ENCODE measurements at places on chromosomes 7 and 10. TPM values are rescaled to one million over a fixed set of nuclear protein-coding genes. Genes with fewer than 3 reads are reported as not detected.

Gene ASB10
- total RNA-seq = not detected

Gene ZNF511
- 104 TPM for total RNA-seq

GRCh38 chr7:107560898-107561516 lies 2.7 kb downstream of the COG5 start:
- DNase-seq = no peak

DNA sequence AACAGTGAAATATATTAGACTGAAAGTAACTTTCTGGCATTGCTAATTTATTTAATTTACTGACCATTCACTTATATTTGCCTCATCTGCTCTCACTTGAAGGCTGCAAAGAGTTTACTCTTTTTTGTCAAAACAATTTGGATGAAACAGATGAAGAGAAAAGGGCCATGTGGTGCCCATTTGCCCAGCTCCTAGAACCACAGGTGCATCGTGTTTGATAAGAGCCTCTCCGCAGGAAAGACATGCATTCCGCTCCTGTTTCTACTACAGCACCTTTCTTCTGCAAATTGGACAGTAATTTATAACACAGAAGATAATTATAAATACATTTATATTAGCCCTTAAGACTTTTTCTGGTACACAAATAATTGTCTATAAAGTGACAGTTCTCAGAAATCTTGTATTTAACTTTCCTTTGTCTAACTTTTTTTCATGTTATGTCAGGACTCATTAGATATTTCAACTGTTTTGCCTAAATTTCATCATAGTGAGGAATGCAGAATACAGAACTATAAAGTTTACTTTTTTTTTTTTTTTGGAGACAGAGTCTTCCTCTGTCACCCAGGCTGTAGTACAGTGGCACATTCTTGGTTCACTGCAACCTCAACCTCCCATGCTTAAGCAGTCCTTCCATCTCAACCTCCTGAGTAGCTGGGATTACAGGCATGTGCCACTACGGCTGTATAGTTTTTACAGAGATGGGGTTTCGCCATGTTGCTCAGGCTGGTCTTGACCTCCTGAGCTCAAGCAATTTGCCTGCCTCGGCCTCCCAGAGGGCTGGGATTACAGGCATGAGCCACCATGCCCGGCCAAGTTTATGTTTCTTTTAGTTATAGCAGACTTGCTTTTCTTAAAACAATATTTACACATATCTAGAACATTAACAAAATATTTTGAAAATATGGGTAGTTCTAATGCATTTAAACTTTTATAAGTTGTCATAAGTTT lies 869 bp downstream of the LAMB4 start:
- no peak for DNase-seq

Gene MICU1
- total RNA-seq = 32.2 TPM

Gene IQUB
- total RNA-seq = not detected

GRCh38 chr10:6482737-6483357 lies 97.2 kb downstream of the PRKCQ start:
- DNase-seq = no peak

DNA sequence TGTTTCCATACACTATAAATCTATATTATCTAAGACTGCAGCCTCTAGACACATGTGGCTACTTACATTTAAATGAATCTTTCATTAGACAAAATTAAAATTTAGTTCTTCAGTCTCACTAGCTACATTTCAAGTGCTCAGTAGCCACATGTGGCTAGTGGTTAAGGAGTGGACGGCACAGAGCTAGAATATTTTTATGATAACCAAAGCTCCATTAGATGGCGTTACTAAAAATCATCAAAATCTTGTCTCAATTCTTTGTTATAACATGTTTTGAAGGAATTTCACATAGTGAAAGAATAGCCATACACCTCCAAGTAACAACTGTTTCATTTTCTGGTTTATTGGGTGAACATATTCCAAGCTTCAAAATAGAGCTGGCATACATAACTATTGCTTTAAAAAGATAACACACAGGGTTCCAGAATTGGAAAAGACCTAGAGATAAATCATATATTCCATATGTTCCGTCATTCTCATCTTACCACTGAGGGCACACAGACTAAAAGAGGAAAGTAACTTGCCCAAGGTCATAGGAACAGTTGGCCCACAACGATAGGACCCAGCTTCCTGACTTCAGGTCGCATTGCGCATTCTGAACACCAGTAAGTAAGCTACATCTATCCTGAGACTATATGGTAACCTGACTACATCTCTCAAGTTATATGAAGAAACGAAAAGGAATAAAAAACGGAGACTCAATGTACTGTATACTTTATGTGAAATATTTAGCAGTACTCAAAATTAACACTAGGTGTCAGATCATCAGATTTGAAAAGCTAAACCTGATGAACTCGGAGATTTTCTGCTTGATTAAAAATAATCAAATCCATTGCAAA lies 66.6 kb downstream of the CAV1 start:
- no peak for DNase-seq

DNA sequence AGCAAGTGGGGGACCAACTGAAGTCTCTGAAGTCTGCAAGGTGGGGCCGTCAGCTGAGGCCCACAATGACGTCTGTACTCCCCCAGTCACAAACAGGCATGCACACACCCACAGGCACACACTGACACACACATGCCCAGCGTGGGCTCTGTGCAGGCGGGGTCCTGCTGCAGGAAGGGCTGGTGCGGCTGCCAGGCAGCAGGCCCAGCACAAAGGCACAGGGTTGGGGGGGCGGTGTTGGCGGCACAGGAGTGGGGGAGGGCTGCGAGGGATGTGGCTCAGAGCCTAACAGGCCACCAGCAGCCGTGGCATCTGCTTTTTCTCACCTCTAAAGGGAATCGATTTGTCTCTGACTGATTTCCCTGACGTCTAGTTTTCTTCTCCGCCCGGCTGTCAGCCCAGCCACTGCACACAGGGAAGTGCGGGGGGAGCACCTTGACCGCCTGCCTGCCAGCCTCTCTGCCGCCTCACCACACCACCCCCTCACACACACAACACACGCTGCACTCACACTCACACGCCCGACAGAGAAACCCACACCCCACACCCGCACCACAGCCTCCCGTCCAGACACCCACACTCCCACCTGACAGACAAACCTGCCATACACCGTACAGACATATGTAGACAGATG lies 43.5 kb upstream of the ZMIZ1 start:
- no peak for DNase-seq

DNA sequence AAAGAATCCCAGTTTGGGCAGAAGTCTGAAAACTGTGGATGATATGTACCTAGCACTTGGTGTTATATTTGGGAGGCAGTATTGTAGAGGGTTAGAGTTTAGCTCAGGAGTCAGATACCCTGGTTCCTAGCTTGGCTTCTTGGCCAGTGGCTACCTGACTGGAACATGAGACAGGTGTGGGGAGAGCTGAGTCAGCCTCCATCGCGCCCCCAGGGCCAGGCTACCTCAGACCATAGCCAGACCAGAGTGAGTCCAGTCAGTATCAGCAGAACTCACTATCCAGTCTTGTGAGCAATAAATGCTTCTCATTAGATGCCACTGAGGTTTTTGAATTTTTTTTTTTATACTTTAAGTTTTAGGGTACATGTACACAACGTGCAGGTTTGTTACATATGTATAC lies 26.0 kb downstream of the CYP3A5 start:
- DNase-seq = no peak

GRCh38 chr10:133327651-133328357 lies 8.9 kb downstream of the CALY start:
- no peak for DNase-seq

Gene RADIL
- total RNA-seq = 0.80 TPM

DNA sequence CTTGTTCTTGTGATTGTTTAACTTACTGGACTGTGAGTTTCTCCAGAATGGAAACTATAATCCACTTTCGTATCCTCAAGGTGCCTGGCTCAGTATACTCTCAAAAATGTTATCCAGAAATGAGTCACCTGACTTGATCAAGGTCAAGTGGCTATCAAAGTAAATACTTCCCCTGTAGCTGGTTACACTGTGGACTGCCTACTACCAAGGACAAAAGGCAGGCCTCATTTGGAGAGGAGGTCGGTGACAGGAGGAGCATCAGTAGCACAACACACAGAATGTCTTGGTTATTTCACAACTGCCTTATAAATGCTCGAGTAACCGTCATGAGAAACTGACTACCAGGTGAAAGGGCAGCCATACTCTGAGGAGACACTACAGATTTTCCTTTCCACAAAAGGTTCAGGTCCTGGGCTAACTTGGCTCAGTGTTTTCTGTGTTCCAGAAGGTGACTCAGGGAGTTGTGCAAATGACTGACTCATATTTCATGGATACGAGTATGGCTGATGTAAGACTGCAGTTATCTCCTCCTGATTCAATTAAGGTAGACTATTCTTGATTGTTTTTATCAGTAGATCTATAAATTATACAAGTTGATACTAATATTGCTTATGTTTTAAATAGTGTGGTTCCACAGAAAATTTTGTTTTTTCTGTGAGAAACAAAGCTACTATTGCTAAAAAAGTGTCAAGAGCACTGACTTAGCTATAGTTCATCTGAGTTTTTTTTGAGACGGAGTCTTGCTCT lies 4.2 kb upstream of the CCNY start:
- no peak for DNase-seq

DNA sequence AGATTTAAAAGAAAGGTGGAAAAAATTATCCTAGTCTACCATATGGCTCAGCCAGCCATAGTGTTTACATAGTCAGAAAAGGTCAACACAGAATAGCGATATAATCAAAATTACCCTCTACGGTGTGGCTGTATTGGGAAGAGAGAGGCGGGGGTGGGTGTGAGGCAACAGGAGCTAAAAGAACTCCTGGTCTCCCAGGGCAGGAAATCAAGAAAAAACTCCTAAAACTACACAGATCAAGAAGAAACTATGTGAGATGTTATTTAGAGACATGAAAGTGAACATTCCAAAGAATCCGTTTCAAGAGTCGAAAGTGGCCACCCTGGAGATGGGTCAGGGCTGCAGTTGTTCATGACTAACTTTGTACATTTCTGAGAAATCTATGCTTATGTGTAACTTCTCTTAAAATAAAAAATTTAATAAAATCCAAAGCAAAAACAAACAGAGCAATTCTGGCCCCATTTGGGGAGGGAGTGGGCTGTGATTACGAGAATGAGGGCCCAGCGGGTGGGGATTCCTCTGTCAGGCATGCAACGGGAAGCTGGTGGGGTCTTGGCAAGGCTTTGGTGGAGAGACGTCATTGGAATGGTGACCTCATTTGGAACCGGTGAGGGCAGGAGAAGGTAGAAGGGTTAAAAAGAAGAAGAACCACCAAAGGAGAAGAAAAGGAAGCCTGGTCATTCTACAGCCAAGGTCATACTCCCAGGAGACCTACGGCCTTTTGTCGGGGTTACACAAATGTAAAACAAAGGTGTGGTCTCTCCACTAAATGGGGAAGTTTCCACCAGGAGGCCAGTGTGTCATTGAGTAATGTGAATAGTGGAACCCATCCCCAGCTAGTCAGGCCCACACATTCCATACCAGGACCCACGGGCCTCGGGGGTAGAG lies 71.2 kb upstream of the DUSP5 start:
- DNase-seq = no peak

DNA sequence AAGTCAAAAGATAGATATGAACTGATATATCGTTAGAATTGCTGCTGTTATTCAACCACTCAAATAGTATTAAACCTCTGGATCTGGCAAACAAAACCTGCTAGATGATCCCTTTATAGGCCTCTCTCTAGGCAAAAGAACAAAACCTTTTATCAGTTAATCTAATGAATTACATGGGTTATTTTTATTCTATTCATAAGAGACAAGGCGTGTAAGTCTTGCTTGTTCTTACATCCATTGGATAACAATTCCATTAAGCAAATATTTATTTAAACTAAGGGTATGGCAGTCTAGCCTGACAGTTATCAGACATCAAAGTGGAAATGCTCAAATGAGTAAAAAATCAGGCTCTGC lies 16.6 kb upstream of the ADRB1 start:
- no peak for DNase-seq

Gene COL17A1
- 179 TPM for total RNA-seq

DNA sequence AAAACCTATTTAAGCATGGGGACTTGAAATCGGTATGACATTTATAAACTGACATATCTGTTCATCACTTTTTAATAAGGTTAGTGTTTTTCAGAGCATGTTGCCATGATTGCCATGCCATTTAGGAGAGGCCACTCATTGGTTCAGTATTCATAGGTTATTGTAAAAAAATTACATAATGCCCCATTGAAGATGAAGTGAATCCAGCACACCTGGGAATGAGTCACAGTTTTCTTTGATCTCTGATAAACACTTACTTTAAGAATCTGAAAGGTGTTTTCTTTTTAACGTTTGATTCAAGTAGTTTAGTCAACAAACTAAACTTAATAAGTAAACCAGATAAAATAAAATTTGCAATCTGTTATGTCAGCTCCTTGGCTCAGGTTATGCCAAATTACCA lies 278.3 kb downstream of the ARL4A start:
- DNase-seq = no peak

DNA sequence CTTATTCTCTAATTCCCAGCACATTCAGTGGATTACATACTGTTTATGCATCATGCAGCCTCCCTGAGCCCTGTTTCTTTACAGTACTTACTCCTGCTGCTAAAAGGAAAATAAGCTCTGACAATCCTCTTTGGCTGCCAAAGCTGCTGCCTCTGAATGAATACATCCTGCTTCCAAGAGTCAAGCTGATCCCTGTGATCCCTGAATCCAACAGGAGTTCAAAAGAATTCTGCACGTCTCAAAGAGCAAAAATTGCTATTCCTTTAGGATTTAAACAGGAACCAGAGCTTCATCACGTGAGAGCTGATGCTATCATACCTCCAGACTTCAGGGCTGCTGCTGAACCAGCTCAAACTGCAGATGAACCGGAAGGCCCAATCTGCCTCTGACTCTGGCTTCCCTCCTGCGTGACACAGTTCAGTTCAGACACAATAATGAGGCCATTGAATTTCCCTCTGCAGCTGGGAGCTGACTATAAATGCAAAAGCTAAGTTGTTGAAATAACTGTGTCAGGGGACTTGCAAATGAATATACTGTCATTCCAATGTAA lies 851.0 kb upstream of the PHF14 start:
- DNase-seq = no peak

GRCh38 chr7:80859272-80859970 lies 59.4 kb downstream of the SEMA3C start:
- DNase-seq = peak; percentile 26

Gene EBLN1
- total RNA-seq = not detected

Gene IL15RA
- 3.7 TPM for total RNA-seq

Gene PALD1
- total RNA-seq = 5.2 TPM

GRCh38 chr10:15783941-15784636 lies 64.4 kb upstream of the ITGA8 start:
- DNase-seq = no peak

DNA sequence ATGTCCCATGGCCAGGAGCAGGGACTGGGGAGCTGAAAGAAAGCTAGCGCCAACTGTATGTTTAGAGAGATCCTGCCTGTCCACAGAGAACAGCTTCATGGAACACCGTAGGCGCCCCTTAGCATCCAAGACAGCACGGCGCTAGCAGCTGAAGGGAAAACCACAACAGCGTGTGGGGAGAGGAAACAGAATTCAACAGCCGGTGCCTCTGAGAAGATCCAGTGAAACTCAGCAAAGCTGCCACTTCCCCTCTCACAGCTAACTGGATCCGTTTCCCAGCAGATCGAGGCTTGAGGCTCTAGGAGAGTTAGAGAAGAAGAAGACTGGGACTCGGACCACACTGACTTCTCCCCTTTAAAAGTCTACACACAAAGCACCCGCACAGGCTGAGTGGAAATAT lies 145.0 kb downstream of the MAD1L1 start:
- DNase-seq = no peak

Gene ST8SIA6
- not detected for total RNA-seq
